Dermis microvascular lymphatic vessel endothelial cell (primary cell): ENCODE measurements at places on chromosomes 12 and 14. TPM values are rescaled to one million over a fixed set of nuclear protein-coding genes. Genes with fewer than 3 reads are reported as not detected.
A peak's percentile ranks its signal among the peaks of the same experiment; 100 is the strongest.

DNA sequence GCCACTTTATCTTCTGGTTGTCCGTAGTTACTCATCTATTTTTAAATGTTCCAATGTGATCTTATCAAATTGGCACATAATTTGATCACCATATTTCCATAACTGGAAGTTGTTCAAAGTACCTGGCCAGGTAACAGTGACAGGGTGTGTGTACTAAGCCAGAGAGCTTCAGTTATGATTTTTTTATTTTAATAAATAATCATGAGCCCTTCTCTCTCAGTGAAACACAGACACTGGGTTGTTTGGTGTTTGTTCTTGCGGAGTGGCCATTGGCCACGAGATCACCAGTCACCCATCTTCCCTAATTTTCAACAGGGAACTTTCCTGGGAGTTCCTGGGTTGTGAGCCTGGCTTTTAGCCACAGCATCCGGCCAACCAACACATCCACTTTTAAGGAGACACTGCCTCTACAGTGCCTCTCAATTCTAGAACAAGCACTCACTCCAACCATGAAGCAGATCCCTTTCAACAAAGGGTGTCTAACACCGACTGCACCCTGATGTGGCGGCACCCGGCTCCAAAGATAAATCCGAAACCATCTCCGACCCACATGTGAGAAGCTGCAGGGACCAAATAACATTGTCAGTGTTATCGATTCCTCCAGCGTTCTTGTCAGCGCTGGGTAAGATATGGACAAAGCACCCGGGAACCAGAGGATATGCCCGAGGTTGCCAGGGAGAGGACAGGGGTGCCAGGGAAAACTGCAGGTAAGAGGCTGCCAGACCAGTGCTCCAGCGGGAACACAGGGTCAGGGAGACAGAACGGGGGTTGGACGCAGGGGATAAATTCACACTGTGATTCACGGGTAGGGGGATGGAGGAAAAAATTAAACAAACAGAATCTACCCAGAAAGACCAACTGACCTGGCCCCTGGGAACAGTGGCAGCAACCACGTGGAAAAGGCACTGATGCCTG is 49.9 kb downstream of the FOXN3 start:
- DNase-seq, result no peak

DNA sequence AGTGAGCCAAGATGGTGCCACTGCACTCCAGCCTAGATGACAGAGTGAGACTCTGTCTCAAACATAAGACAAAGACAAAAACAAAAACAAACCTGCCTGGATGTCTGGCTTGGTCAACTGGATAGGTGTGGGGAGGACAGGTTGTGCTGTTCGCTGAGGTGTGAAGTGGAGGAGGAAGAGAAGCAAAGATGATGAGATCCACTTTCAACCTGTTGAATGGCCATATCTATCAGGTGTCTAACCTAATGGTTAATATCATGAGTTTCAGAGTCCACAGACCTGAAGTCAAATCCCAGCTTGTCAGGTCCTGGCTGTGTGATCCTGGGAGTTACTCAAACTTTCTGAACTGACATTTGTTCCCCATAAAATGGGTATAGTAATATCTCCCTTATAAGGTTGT is 9.7 kb upstream of the CCDC177 start:
- no peak for DNase-seq

The LRTM2 gene
- total RNA-seq, result not detected in 2 replicates

DNA sequence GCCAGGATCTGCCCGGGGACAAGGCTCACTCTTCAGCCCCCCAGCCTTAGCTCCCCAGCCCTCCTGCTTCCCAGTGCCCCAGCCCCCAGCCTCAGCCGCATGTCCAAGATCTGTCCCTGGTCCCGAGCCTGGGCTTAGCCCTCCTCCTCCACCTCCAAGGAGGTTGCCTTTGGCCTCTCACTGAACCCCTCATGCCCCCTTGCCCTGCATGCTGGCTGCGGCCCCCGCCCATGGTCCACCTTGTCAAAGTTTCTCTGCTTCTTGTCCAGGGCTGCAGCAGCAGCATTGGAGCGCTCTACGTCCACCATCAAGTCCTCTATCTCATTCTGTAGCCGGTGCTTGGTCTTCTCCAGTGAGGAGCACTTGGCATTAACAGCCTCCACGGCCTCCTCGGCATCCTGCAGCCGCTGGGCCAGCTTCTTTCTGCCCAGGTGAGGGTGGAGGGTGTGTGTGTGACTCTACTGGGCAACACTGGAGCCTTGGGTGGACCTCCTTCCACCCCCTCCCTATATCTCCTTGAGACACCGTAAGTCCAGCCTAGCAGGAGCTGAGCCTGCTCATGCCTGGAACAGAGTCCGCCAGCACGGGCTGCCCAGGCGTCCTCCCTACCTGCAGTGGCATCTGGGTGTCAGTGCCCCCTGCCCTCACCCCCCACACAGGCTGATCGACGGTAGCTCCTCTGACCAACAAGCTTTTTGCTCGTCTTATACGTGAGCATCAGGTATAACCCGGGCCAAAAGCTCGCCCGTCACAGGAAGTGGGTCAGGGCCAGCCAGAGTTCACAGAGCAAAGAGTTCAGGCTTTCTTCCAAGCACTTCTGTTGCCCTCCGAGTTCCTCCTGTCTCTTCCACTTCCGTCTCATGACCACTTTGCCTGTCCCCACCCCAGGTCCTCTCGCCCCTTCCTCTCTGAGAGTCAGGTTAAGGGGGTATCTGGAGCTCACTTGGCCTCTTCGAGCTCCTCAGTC is 11.4 kb downstream of the CMTM5 start:
- no peak for DNase-seq

The NUP107 gene
- total RNA-seq, result 42.2 and 44.3 TPM in 2 replicates

GRCh38 chr14:21264025-21264801 is 5.0 kb downstream of the HNRNPC start:
- DNase-seq, result no peak

DNA sequence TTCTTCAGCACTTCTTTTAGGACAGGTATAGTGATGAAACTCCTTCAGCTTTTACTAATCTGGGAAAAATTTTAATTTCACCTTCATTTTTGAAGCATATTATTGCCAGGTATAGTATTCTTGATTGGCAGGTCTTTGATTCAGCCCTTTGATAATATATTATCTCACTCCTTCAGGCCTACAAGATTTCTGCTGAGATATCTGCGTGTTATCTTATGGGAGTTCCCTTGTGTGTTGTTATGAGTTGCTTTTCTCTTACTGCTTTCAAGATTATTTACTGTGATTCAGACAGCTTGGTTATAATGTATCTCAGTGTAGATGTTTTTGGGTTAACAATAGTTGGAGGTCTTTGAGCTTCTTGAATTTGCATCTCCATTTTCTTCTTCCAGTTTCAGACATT is 87.4 kb downstream of the ATF7IP start:
- no peak for DNase-seq

DNA sequence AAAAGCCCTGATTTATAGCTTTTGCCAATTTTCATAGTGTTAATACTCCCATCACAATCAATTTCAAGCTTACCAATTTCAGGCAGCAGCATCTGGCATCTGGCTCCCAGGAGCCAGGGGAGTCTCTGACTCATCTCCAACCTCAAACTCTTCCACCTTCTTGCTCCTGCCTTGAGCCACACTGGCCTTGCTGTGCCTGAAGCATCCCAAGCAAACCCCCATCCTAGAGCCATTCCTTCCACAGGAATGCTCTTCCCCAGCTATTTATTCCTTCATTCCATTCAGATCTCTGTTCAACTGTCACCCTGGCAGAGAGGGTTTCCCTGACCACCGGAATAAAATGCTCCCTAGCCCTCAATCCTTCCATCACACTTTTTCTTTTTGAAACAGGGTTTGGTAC is 13.9 kb upstream of the PPP1CC start:
- DNase-seq, result no peak

The DDIT3 gene
- total RNA-seq, result 6.2 and 10.1 TPM in 2 replicates

DNA sequence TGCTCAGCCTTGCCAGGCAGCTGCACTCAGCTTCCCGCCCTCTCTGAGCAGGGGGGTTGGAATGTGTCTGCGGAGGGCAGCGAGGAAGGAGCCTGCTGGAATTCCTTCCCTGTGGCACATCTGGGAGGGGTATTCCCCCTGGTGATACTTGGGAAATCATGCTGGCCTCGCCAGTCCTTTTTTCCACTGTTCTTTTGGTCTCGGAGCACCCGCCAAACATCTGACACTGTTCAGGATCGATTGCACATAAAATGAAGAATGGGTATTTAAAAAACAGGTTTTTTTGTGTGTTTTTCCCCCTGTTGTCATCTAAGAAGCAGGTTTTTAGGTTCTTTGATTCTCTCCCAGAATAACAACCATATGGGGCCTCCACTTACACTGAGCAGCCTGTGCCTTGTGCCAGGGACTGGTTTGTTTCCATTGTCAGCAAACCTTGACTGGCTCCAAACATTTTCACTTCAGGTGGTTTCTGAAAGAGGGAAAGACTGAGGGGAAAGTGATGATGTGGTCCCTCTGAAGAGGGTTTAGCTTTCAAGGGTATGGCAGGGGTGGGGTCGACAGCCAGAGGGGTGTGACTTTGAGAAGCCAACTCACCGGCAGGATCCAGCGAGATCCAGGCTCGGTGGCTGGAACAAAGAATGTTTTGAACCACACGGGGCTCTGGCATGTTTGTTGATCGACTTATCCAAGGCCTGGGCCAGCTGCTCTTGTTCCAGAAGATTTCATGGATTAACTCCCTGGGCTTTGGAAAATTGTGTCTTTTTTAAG is 215.1 kb downstream of the CACNA1C start:
- DNase-seq, result no peak

GRCh38 chr14:89675590-89675989 is 258.6 kb upstream of the FOXN3 start:
- DNase-seq, result no peak

DNA sequence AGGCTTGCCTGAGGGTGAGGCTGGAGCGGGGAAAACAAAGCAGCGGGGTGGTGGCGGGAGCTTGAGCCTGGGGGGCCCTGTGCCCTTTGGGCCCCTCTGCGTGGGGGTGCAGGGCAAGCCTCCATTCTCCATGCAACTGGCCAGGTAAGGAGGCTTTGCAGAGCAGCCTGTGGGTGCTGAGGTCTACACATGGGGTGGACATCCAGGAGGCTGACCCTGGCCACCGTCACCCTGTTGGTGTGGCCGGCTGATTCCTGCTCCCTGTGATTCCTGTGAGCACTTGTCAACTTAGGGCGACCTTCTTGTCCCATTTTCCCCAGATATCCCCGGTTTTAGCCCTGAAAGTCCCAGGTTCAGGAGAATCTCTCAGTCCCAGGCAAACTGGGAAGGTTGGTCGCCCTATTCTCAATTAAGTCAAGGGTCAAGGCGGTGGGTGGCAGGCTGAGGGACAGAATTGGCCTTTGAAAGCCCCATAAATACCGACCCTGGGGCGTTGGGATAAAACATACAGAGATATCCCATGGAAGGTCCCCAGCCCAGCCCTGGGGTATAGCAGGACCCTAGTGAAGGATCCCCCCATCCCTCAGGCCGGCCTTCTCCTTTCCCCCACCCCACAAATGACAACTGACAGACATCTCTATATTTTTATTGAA is 70.5 kb downstream of the PRIMA1 start:
- no peak for DNase-seq

GRCh38 chr14:97945631-97946030 is 1148.4 kb downstream of the VRK1 start:
- no peak for DNase-seq

DNA sequence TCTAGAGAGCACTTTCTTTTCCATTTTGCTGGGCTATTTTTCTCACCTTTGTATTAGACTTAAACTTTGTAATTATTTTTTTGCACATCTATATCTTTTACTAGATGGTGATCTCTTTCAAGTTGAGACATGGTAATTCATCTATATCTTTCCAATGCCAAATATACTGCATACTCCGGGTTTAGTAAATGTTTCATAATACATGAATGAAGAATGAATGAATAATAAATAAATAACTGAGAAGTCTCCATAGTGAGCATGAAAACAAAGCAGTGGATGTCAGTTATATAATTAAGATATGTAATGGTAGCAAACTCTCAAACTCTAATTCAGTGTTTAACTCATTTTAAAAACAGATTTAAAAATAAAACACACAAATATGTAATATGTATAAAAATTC is 342.5 kb upstream of the KITLG start:
- no peak for DNase-seq

DNA sequence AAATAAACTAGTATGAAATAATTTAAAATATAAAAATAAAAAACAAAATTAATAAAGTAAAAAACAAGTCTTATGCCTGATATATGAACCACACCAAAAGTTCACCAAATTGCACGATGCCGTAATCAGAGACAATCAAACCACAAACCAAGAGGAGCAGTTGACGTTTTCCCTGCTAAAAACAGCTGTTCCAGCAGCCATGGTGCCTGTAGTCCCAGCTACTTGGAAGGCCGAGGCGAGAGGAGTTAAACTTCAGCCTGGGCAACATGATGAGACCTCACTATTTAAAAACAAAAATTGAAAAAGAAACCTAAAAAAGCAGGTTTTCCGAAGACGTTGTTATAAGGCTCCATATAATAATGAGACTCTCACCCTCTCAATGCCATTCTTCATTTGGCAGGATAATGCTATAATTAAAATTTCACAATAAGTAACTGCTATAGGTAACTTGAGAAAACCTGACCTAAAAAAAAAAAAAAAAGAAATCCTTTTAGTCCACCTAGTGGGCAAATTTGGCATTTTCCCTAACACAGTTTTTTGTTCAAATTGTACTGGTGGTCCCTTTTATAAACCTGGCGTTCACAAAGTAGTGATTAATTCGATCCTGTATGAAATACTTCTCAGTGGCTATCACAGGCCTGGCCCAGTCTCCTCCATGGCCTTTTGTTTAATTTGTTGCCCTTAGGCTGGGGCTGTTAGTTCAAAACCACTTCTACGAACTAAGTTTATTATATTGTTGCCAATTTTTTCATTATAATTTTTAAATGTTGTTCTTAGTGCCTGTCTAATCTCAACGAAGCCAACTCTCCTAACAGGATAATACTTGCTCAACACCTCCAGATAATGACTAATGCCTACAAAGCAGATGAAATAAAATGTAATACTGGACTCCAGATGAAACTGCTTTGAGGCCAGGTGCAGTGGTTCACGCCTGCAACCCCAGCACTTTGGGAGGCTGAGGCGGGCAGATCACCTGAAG is 62.1 kb downstream of the TNFAIP2 start:
- peak; percentile 26 for DNase-seq

The TPCN1 gene
- total RNA-seq, result 5.5 and 7.2 TPM in 2 replicates

GRCh38 chr14:55665067-55665675 is 85.2 kb downstream of the KTN1 start:
- no peak for DNase-seq

DNA sequence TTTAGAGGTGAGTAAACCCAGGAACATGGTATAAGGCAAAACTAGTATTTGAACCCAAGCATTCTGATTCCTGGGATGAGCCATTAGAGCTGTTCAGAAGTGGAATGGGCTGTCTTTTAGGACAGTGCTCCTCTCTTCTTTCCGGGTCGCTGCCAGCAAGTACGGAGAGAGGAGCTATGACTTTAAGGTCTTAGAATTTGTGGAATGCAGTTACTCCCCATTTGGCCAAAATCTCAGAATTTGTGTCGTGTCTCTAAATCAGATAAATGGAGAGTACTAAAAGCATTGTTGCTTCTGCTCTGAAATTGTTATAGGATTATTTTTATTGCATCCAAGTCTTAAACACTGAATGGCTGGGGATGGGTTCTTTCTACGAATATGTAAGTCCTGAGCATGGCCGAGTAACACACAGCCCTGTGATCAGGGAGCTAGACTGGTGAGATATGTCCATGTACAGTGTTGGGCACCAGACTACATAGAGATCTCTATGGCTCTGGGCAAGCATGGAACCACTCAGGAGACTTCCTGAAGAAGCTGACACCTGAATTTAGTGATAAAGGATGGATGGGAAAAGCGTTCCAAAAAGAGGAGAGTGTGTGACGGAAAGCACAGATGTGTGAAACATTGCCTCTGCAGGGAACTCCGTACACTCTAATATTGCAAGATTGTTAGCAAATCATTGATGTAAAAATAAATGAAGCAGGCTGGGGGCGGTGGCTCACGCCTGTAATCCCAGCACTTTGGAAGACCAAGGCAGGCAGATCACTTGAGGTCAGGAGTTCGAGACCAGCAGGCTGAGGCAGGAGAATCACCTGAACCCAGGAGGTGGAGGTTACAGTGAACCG is 184.7 kb downstream of the SRGAP1 start:
- no peak for DNase-seq

The KCNC2 gene
- total RNA-seq, result not detected in 2 replicates
